ENCODE measurements at places on chromosomes 2 and 18.

GRCh38 chr18:3466045-3466444, 16.1 kb downstream of the TGIF1 start:
- DNase-seq, result no peak

- no peak for DNase-seq
Observed at GRCh38 chr2:56239437-56239836, 55.6 kb downstream of the CCDC85A start.

- DNase-seq, result peak; percentile 38
Observed at GRCh38 chr18:46481048-46481846, 175.8 kb downstream of the LOXHD1 start.

DNA sequence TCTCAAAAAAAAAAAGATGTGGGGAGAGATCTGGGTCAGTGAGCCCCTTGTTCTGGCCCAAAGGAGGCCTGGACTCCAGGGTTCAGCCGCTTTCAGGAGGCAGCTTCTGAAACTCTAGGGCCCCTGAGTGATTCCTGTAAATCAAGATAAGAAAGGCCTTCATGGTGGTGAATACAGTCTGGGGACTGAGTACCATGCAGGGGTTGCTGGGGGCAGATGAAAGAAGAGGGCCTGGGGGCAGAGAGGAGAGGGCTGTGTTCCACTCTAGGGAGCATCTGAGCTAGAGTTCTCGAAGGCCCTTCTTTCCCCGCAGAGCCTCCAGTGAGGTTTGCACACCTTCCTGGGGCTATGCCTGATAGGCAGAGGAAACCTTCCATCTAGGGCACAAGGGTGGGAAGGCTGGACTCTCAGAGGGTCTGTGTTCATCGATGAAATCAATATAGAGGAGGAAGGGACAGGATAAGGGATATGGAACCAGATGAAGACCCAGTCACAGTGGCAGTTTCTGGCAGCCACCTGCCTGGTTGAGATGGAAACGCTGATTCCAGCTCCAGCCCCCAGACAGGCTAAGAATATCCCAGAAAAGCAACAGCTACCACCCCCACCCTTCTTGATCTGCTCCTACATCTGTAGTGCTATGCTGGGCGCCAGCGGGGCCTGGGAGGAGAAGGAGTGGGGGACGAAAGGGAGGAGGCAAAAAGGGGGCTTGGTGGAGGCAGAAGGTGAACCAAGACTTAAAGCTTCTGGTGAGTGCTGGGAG, 4.7 kb upstream of the CDK5R2 start:
- DNase-seq, result no peak

- DNase-seq, result no peak
Observed at GRCh38 chr2:233976690-233977294, 59.6 kb downstream of the TRPM8 start.

- no peak for DNase-seq
Observed at GRCh38 chr2:26520148-26520449, 42.2 kb upstream of the OTOF start.

GRCh38 chr18:36655074-36655473, 173.7 kb downstream of the TPGS2 start:
- no peak for DNase-seq

Data from stimulated activated CD8-positive, alpha-beta memory T cell treated with anti-CD3 and anti-CD28 coated beads, Interleukin-7, amount 100 ng/mL, for 1 hour (primary cell).